Activated gamma-delta T cell (primary cell): ENCODE measurements at places on chromosomes 4 and X.

DNA sequence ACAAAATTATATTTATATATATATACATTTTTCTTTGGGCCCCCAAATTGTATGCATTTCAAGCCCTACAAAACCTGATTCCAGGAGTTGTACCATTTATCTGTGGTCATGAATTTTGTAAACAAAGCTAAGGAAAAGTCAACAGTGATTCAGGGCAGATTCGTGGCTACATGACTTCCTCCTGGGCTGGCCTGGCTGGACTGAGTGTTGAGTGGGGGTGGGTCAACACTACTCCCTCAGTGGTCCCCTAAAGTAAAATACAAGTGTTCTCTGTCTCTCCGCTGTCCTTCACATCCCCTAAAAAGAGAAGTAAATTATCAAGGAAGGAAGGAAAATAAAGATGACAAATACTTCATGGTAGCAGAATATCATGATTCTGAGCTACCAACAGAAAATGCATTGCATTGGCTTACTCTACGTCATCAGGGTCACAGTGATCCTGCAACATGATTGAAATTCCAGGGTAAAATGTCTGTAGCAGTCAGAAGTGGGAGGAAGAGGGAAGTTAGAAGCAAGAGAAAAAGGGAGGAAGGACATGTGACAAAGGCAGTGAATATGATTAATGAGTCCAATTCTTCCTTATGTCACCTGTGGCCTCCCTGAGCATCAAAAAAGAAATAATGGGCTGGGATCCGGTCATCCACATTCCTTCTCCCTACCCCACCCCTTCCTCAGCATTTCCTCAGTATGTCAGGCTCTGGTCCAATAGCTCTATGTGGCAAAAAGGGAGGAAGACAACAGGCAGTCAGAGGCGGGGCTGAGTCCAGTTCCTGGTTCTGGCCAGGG, 42.4 kb upstream of the MYOZ2 start:
- no peak for DNase-seq

- no peak for DNase-seq
Measured at GRCh38 chr4:93981594-93981993, 153.0 kb downstream of the ATOH1 start.

DNA sequence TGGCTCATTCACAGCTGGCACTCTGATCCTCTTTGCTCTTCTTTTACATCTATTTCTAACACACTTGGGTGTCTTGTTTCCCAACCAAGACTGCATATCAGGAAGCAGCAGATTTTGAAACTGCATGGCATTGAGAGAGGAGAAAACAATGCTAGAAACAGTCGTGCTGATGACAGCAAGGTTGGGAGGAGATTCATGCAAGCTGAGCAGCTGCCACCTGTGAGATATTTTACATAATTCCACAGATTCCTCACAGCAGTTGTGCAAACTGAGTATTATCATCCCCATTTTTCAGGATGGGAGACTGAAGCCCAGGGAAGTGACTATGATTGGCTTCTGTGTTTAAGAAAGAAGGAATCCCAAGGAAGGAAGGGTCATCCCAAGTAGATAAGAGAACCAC, 105.0 kb downstream of the SLC2A9 start:
- no peak for DNase-seq

- DNase-seq, result no peak
Measured at GRCh38 chrX:151870602-151871001, 42.1 kb upstream of the MAGEA4 start.

- DNase-seq, result no peak
Measured at GRCh38 chr4:148684638-148685037, 242.4 kb upstream of the NR3C2 start.
